ENCODE measurements at places on chromosomes 2 and 18. TPM values are rescaled to one million over a fixed set of nuclear protein-coding genes. Genes with fewer than 3 reads are reported as not detected.

INPP4A gene
- total RNA-seq: 6.4 TPM

ABCA12 gene
- total RNA-seq: 0.22 TPM

LIMS4 gene
- 0.74 TPM for total RNA-seq

DCC gene
- not detected for total RNA-seq

STK17B gene
- 7.1 TPM for total RNA-seq

ERICH2 gene
- total RNA-seq: not detected

LRRC30 gene
- total RNA-seq: not detected

ALKAL2 gene
- not detected for total RNA-seq

THADA gene
- 16.2 TPM for total RNA-seq

IL37 gene
- not detected for total RNA-seq

DAW1 gene
- 2.4 TPM for total RNA-seq

COX7A2L gene
- 147 TPM for total RNA-seq

SP9 gene
- 2.2 TPM for total RNA-seq

ABCB11 gene
- total RNA-seq: 0.03 TPM

DCTN1 gene
- 107 TPM for total RNA-seq

LCLAT1 gene
- 16.4 TPM for total RNA-seq

TRAPPC12 gene
- total RNA-seq: 66.3 TPM

HRH4 gene
- total RNA-seq: not detected

GALR1 gene
- total RNA-seq: not detected

FAM237A gene
- total RNA-seq: not detected

UGT1A1 gene
- total RNA-seq: 0.88 TPM

TNFRSF11A gene
- 11.8 TPM for total RNA-seq

ZNF892 gene
- total RNA-seq: 0.43 TPM

SERPINB10 gene
- total RNA-seq: not detected

TNFAIP6 gene
- total RNA-seq: 1.2 TPM

CCDC68 gene
- 2.7 TPM for total RNA-seq

SIX2 gene
- total RNA-seq: 0.43 TPM

LRRTM1 gene
- not detected for total RNA-seq

CCDC142 gene
- total RNA-seq: 14.1 TPM

HOXD13 gene
- 0.29 TPM for total RNA-seq

SMYD1 gene
- total RNA-seq: not detected

GRP gene
- total RNA-seq: not detected

MAPK4 gene
- 0.20 TPM for total RNA-seq

ONECUT2 gene
- 0.31 TPM for total RNA-seq
